8988T (cell line): ENCODE measurements at places on chromosomes 6 and 20.

- DNase-seq, result no peak
Observed at GRCh38 chr6:89887452-89888137, 6.7 kb upstream of the GJA10 start.

DNA sequence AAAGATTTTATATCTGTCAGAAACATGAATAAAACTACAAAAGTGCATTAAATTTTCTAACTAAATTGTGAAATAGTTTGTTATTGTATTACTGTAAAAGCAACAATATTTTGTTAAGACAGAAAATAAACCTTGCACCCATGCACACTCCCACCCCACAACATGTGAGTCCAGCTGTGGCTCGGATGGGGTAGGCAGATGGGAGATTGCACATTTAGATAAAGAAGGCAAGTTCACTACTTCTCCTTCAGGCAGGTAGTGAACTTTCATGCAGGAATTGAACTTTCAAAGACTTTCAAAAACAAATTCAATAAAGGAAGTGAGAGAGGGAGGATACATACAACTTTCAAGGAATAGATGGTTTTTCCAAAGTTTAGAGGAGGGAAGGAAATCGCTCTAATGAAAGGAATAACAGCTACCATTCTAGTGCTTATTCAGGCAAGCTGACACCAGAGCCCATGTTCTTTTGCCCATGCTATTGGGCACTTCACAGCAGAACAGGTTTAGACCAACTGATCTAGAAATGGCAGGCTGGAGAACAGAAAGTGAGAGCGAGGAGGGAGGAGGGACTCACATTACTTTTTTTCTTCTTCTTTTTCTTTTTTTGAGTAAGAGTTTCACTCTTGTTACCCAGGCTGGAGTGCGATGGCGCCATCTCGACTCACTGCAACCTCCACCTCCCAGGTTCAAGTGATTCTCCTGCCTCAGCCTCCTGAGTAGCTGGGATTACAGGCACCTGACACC is 28.5 kb downstream of the SF3B5 start:
- no peak for DNase-seq

GRCh38 chr6:157879873-157880254 is 56.8 kb downstream of the SNX9 start:
- DNase-seq, result no peak

- DNase-seq, result peak; percentile 19
Observed at GRCh38 chr6:71012866-71013469, 56.1 kb upstream of the B3GAT2 start.

DNA sequence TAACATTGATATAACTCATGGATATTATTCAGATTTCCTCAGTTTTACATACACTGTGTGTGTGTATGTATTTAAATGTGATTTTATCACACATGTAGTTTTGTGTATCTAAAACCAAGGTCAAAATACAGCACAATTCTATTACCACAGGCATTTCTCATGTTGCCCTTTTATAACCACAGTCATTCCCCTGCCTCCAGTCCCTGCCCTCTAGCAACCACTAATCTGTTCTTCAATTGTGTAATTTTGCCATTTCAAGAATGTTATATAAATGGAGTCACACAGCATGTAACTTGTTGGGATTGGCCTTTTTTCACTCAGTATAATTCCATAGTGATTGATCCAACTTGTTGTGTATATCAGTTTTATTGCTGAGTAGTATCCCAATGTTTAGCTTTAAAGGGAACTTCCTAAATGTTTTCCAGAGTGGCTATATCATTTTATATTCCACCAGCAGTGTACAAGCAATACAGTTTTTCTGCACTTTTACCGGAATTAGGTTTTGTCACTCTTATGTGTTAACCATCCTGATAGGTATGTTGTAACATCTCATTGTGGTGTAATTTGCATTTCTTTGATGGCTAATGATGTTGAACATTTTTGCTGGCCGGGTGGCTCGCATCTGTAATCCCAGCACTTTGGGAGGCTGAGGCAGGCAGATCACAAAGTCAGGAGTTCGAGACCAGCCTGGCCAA is 338.2 kb downstream of the SOX4 start:
- DNase-seq, result no peak

DNA sequence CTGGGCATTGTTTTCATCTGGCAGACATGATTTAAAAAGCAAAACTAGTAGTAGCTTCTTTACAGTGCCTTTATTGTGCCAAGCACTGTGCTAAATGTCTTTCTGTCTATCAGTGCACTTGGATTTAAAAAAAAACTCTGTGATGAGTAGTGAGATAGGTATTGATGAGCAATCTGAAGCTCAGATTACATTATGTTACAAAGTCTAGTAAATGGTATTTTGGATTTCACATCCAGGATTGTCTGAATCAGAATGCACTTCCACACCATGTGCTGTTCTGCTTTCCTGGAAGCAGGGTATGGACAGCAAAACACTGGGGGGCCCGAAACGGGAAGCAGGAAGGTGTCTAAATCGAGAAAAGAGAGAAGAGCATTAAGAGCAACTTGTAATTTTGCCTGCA is 103.4 kb upstream of the CCN2 start:
- DNase-seq, result no peak

DNA sequence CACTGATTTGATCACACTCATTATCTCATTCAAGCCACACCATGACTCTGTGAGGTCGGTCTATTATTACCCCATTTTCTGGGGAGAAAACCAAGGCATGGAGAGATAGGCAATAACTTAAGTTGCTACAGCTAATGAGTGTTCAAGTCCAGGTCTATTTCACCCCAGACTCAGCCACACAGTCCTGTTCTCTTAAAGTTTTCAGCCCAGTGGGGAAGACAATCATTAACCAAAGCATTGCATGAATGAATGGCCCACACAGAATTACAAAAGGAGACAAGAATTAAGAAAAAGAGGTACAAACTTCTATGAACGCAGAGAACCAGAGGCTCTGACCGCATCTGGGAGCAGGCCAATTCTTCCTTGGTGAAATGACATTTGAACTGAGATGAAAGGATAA is 7.1 kb downstream of the BPI start:
- no peak for DNase-seq

- DNase-seq, result no peak
Observed at GRCh38 chr20:44014807-44015732, 100.4 kb downstream of the TOX2 start.
